AG04450 (cell line): ENCODE measurements at places on chromosomes 13 and 19.

GRCh38 chr13:84445776-84446175, 563.5 kb upstream of the SLITRK1 start:
- DNase-seq: peak; percentile 29

DNA sequence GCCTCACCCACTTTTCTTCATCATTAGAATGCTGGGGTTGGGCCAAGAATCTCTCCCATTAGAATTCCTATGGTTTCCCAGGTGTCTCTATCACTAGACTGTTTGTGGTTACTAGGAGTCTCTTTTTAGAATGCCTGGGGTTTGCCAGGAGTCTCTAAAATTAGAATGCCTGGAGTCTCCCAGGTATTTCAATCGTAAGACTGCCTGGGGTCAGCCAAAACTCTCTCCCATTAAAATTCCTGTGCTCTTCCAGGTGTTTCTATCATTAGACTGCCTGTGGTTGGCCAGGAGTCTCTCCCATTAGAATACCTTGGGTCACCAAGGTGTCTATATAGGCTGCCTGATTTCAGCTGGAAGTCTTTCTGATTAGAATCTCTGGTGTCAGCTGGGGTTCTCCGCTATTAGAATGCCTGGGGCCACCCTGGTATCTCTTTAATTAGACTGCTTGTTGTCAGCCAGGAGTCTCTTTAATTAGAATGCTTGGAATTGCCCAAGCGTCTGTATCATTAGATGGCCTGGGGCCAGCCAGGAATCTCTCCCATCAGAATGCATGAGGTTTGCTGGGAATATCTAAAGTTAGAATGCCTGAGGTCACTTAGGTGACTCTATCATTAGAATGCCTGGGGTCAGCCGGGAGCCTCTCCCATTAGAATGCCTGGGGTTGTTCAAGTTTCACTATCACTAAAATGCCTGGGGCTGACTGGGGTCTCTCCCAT, 1479.2 kb downstream of the UQCRFS1 start:
- no peak for DNase-seq

GRCh38 chr19:4327252-4327876, 11.3 kb downstream of the STAP2 start:
- DNase-seq: no peak

GRCh38 chr19:50876456-50876855, 3.2 kb downstream of the KLK2 start:
- DNase-seq: no peak

- DNase-seq: no peak
These were observed 373.6 kb downstream of the FGF14 start for GRCh38 chr13:102028206-102028605.

GRCh38 chr19:41699968-41700323, 8.5 kb upstream of the CEACAM5 start:
- DNase-seq: no peak

DNA sequence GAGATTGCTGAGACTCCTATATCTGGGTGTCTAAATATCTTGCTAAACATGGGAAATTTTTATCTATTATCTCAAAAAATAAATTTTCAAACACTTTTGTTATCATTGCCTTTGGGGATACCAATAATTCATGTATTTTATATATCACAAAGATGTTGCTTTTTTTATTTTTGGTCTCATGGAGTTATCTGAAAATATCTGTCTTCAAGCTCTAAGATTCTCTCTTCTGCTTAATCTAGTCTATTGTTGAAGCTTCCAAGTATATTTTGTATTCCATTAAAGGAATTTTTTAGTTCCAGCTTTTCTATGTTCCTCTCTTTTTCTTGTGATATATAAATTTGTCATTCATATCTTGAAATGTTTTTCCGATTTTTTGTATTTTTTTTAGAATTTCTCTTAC, 812.0 kb downstream of the DACH1 start:
- DNase-seq: no peak

DNA sequence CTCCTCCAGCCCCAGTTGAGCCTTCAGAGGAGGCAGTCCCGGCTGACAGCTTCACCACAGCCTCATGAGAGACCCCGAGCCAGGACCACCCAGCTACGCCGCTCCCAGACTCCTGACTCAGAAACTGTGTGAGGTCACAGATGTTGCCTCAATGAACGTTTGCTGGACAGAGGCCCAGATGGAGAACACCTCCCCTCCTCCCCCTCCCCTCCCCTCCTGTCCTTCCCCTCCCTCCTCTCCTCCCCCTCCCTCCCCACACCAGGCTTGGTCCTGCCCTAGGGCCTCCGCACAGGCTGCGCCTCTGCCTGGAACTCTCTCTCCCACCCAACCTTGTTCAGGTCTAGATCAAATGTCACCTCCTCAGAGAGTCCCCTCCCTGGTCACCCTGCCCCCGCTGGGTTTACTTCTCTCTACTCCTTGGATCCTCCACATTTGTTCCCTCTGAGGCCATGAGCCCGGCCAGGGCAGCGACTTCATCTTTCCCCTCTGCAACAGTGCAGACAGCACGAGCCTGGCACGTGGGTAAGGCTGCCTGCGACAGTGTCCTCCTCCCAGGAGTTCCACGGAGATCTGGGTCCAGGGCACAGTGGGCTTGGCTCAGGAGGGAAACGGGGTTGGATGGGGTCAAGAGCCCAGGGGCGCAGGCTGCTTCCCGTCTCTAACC, 17.4 kb downstream of the PIP5K1C start:
- DNase-seq: no peak

- DNase-seq: no peak
These were observed 2.5 kb downstream of the MAP1S start for GRCh38 chr19:17721821-17722220.

DNA sequence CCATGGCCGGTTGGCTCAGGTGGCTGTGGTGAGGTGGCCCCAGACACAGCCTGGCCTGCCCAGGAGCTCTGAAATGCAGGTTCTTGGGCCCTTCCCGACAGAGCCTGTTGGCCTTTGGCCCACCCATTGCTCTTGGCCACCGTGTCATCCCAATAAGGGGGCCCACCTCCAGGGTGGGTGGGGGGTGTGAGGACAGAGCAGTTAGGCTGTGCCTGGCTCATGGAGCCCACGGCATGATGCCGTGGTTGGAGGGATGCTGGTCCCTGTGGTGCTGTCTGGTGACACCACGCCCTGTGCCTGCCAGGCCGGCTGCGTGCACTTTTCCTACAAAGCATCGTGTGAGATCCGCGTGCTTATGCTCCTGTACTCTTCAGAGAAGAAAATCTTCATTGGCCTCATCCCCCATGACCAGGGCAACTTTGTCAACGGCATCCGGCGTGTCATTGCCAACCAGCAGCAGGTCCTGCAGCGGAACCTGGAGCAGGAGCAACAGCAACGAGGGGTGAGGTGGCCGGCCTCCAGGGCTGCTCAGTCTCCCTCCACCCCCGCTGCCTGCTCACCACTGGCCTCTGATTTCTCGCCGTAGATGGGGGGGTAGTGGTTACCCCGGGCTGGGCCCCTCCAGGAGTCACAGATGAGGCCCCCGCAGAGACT, 7.6 kb downstream of the PNKP start:
- DNase-seq: no peak

DNA sequence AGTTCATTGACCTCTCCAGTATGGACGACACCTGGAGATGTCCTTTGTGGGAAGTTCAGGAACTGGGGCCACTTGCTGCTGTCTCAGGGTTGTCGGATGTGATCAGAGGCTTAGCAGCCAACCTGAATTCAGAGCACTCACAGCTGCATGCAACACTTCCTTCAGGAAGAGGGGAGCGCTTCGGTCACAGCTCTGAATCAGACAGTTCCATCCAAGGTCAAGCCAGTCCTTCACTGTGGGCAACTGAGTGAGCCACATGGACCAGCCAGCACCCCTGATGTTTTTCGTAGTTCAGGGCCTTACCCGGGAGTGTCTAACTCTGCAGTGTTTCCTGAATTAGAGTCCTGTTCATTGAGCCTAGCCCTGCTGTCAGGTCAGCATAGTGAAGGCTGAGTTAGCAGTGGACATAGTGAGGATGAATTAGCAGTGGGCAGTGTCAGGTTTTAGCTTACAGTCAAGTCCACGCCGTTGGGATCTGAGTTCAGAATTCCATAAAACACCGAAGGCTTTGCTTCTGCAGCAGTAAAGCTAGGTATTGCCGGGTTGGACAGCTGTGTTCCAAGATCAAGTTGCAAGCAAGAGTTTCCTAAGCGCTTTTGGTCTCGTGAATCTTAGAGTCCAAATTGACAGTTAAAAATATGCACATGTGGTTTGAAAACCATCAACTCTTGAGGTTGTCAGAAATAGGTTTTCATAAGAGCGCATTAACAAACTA, 5.1 kb downstream of the ZNF555 start:
- DNase-seq: no peak
